ENCODE measurements at places on chromosomes 4 and X.
A peak's percentile ranks its signal among the peaks of the same experiment; 100 is the strongest.

- peak; percentile 31 for DNase-seq
Measured at GRCh38 chrX:39196192-39197102, 395.2 kb downstream of the MID1IP1 start.

- DNase-seq: peak; percentile 3
Measured at GRCh38 chrX:74449322-74449936, 28.1 kb downstream of the SLC16A2 start.

GRCh38 chr4:3442959-3443749 lies 1.4 kb downstream of the HGFAC start:
- peak; percentile 4 for DNase-seq

DNA sequence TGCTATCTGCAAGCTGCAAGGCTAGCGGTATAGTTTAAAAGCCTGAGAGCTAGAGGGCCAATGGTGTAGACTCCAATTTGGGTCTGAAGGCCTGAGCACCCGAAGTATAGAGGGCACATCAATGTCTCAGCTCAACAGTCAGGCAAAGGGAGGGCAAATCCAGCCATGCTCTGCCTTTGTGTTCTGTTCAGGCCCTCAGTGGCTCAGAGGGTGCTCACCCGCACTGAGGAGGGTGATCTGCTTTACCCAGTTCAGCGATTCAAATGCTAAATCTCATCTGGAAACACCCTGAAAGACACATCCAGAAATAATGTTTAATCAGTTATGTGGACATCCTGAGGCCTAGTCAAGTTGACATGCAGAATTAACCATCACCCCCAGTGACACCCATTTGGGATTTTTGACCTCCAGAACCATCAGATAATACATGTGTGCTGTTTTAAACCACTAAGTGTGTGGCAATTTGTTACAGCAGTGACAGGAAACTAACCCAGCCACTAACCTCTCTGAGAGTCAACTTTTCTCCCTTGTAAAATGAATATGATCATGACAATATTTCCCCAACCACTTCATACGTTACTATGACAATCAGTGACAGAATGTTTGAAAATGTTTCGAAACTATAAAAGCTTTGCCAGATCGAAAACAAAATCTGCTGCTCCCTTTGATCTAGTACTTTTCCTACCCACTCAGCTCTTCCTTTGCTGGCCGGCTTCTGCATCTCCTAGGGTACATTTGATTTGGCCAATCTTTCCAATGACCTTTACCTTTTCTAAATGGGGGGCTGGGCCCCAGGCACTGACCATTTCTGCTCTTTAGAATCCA lies 8.4 kb upstream of the TBL1X start:
- DNase-seq: no peak

DNA sequence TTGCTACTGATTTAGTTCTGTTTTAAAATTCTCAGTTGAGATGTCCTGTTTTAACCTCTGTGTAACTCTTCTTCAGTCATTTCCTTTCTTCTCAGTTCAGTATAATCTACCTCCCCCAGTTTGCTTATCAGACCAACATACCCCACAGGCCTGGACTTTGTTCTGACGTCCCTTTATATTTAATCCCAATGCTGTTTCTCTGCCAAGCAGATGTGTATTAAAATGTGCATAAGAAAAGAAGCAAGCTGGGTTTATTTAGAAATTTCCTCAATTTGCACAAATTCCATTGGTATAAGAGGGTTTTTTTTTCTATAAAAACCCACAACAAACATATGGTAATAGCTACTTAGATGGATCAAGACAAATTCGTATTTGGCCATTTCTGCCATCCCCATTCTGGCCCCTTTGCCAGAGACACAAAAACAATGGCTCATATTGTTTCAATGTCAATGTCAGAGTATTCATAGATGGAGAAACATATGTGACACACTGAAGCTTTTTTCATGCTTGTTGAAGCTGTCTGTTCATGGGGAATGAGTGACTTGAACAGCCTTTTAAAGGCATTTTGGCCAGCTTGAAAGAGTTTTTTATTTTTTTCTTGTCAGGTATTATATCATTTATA lies 24.5 kb downstream of the HCCS start:
- DNase-seq: no peak

GRCh38 chrX:72306085-72306801 lies 529 bp upstream of the CITED1 start:
- no peak for DNase-seq

GRCh38 chrX:16488959-16489358 lies 161.0 kb upstream of the S100G start:
- no peak for DNase-seq

GRCh38 chr4:16048619-16049419 lies 35.0 kb downstream of the PROM1 start:
- DNase-seq: no peak

DNA sequence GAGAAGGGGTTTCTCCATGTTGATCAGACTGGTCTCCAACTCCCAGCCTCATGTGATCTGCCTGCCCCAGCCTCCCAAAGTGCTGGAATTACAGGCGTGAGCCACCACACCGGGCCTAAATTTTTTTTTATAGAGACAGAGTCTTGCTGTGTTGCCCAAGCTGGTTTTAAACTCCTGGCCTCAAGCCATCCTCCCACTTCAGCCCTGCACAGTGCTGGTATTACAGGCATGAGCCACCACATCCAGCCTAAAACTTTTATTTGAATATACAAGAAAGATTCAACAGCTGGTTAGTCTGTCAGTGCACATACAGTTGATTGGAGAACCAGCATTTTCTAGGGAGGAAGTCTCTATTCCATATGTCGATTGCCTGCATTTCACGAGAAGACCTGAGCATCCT lies 91.2 kb downstream of the LRP2BP start:
- DNase-seq: no peak

DNA sequence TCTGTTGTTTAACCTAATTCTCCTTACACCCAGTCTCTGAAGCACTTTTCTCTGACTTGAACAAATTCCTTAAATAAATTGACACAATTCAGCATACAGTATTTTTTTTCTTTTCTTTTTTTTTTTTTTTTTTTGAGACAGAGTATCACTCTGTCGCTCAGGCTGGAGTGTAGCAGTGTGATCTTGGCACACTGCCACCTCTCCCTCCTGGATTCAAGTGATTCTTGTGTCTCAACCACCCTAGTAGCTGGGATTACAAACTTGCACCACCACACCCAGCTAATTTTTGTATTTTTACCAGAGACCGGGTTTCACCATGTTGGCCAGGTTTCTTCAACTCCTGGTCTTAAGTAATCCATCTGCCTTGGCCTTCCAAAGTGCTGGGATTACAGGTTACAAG lies 1498.1 kb upstream of the PCDH10 start:
- no peak for DNase-seq

DNA sequence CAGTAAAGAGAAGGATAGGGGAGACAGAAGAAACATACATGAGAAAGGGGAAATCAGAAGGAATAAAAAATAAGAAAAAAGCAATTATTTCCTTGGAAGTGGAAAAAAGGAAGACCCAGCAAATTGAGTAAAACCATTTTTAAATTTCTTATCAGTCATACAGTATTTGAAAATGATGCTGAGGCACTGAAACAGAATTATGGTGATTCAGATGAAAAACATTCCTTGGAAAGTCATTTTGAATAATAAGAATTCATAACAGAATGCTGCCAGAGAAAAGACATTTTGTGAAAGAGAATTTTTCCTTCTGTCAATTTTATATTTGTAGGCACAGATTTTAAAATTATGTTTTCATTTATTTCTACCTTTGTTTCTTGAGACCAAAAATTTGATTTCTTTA lies 895.5 kb upstream of the EPHA5 start:
- no peak for DNase-seq

GRCh38 chr4:48518143-48518542 lies 28.1 kb downstream of the ZAR1 start:
- no peak for DNase-seq

DNA sequence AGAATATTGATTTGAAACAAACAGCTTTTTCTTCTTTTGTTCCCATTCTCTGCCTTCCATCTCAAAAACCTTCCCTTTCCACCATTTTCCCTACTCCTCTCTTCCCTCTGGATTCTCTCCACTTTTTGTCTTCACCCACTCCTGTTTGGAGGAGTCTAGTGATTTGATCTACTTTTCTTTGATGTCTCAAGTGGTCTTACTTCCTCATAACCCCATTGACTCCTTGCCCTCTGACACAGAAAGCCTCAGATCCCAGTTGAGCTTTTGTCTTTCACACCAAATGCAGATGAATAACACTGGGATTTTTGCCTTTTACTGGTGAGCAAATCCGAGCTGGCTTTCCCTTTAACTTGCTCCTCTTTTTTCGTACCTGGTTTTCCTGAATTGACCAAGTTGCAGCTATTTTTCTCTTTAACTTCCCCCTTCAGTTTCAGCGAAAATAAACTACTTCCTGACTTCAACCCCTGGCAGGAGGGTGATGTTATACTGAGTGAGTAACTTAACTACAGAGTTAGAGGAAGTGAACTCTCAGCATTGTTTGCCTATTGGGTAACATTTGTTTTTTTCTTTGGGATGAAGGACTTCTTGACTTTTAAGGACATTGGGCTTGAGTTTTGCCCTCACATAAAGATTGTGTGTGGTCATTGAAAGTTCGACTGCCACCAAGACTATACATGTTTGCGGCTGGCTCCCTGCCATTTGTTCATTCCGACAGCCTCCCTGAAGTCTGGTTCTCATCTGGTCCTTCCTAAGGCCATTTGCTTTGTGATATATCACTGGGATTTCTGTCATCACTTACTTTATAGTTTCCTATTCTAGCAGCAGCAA lies 392.8 kb upstream of the NR3C2 start:
- no peak for DNase-seq

- no peak for DNase-seq
Measured at GRCh38 chrX:84064814-84065213, 123.2 kb downstream of the RPS6KA6 start.

- no peak for DNase-seq
Measured at GRCh38 chr4:30726090-30726675, 6.0 kb downstream of the PCDH7 start.

- DNase-seq: no peak
Measured at GRCh38 chr4:76563454-76564122, 128.6 kb downstream of the SHROOM3 start.

DNA sequence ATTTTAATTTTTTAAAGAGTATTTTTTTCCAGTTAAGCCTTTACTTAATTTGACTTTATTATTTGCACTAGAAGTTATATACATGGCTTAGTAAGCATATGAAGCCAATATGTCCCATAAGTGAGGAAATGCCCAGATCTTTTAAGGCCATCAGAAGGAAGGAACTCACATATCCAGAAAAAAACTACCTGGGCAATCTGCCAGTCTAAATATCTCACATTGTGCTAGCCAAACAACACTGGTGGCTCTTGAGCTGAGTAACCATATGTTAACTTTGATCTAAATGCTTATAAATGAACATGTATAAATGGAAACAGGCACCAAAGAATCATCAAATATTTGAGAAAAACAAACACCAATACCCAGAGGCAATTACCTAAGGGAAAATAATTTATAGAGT lies 138.6 kb upstream of the APOOL start:
- no peak for DNase-seq

DNA sequence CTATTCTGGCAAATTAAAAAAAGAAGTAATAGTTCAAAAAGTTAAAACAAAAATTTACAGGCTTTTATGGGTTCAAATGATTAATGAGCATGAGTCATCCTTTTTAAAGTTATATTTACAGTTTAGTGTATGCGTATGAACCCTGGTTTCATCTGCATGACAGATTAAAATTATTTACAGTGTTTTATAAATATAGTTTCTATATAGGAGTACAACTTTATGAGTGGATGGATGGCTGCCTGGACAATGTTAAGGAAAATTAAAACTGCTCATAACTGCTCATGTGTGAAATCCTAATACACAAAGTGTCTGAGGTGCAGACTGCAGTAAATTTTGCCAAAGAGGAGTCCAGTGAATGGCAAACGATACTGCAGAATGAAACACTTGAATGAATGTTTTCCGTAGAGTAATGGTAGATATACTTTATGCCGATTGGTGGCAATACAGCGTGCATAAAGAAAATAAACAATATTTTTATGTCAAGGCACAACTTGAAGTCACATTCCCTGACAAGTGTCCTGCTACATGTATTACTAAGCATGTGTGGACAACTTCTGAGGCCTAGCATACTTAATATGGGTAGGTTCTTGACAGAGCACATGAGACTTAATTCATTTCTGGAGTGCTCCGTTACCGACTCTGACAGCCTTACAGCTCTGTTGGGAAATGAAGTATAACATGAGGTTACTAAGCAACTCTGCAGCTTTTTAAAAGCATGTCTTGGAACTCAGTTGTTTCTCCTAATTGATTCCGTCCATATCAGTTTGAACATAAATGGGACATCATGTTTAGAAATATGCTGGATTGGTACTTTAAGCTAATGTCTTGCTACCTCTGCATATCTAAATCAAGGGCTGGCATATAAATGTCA lies 985.6 kb upstream of the PCDH7 start:
- DNase-seq: no peak

- DNase-seq: no peak
Measured at GRCh38 chr4:139754938-139755337, 89.3 kb downstream of the MGST2 start.

- no peak for DNase-seq
Measured at GRCh38 chr4:154039435-154040343, 250.8 kb upstream of the SFRP2 start.

DNA sequence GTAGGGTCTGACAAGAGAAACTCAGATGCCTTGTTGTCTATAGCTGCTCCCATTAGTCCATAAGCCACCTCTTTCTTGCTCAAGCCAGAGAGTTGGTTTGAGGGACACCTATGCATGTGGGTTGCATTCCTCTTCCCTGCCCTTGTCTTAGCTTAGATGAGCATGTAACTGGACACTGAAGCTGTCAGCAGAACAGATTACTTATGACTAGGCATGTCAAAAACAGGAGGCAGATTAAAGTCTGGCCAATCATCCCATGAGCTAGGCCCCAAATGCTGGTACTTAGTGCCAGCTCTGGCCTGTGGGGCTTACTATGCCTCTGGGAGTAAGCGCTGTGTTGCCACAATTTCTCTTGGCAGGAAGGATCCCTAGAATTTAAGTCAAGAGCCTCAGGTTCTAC lies 215.2 kb downstream of the AR start:
- DNase-seq: no peak

DNA sequence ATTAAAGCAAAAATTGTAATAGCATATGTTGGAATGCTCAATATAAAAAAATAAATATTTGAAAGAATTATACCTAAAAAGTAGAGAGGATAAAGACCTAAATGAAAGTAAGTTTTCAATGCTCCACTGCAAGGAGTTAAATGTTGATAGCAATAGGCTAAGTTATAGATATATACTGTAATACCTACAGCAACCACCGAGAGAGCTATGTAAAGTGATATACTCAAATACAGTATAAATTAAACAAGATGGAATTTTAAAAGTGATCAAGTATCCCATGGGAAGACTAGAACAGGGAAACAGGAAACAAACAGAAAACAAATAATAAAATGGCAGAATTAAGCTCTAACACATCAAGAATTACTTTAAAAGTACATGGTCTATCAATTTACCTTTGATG lies 73.9 kb downstream of the CASP3 start:
- DNase-seq: no peak

GRCh38 chrX:19683358-19683757 lies 168.1 kb upstream of the MAP3K15 start:
- DNase-seq: no peak

Measured in stimulated activated CD8-positive, alpha-beta memory T cell treated with anti-CD3 and anti-CD28 coated beads, Interleukin-7, amount 100 ng/mL, for 4 hours (primary cell).